GDM1 (cell line): ENCODE measurements at places on chromosomes 3 and 15.

DNA sequence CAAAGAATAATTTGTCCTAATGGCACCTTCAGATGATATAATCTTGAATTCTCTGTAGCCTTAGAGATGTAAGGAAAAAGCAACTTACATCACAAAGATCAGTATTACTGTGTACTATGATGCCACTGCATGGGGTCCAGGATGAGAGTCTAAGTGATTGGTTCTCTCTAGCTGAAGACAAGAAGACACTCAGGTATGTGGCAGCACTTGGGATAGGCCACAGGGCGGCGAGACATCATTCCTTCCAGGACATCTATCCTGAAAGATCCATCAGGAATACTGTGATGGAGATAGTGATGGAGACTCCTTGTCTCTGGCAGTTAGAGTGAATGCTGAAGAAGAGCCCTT lies 2.5 kb downstream of the CD200 start:
- DNase-seq, result no peak

- no peak for DNase-seq
Measured at GRCh38 chr3:52353291-52353855, 37.3 kb downstream of the DNAH1 start.

GRCh38 chr3:164604687-164605086 lies 473.6 kb downstream of the SI start:
- DNase-seq, result no peak

DNA sequence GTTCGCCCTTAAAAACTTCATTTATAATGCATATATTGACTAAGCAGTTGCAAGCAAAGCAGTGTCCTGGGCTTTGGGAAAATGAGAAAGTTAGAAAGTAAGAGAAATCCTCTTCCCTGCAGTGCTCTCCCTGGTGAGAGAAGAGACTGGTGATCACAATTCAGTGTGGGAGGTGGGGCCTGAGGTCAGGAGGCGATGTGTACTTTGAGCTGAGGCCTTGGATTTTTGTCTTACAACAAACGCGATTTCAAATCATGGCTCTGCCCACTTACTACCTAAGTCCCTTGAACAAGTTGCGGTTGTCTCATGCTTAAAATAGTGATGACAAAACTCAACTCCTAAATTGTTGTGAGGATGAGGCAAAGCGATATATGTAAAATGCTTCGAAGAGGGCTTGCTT lies 316.3 kb upstream of the NECTIN3 start:
- no peak for DNase-seq

- DNase-seq, result no peak
Measured at GRCh38 chr3:99640214-99640851, 1.9 kb downstream of the COL8A1 start.

- no peak for DNase-seq
Measured at GRCh38 chr3:128725547-128726022, 398 bp upstream of the RAB7A start.

DNA sequence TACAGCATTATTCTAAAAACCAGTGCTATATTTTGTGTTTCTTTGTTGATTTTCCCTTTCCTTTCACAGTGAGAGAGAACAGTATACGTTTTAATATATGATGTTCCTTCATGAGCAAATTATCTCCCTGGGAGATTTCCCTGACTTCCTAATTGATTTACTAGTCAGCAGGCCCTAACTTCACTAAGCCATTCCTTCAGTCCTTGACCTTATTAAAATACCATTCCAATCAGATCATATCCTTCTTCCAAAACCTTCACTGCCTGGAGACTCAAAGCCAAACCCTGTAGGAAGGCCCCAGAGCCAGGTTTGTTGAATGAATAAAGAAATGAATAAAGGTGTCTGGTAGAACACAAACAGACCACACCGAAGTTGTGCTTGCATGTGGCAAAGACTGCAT lies 43.8 kb upstream of the ARHGEF3 start:
- DNase-seq, result no peak

DNA sequence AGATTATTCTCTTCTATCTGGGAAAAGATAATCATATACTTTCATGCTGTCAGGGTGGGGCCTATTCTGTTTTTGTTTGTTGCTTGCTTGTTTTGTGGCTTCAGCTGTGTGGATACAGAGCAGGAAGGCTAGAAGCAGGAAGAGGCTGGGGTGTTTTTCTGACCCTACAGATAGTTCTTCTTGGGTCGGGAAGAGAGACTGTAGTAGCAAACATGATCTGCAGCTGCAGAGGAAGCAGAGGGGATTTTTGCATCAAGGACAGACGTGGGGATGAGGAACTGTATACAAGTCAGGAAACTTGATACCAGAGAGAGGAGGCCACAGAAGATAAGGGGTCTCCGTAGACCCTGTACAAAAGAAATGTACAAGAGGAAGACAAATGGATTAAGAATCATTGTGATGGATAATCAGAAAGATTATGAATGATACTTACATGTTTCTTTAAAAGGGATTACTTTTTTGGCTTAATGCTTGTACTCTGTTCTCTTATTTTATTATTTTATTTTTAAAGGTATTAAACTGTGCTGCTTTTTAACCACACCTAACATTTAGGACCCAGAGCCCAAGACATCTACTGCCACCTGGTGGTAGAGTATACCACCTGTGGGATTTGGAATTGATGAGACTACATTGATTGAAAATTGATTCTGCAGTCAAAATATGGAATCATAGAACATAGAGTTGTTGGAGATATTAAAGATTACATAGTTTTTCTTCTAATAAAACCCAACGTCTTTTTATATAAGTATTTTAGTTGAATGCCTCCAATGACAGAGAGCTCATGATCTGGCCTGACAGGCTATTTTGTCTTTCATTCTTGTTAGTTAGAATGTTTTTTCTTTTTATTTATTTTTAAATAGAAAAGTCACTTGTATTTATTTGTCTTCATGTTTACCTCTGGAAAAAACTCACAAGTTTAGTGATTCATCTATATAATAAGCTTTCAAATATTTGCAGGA lies 87.3 kb upstream of the ROPN1 start:
- no peak for DNase-seq

DNA sequence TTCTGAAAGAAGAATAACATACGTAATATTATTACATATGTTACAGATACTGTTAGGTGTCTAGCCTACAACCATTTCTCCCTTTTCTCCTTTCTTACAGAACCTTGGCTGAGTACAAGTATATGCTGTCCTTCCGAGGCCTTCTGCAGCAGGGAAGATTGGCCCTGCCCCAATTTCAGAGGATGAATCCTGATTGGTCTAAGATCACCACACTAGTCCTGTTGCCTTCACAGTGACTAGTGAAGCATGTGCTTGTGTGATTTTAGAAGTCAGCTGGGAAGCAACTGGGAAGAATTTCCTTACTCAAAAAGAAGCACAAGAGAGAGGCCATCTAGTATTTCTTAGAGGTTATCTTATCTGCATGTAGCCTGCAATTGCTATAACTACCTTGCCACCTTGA lies 30.6 kb upstream of the MECOM start:
- DNase-seq, result no peak

DNA sequence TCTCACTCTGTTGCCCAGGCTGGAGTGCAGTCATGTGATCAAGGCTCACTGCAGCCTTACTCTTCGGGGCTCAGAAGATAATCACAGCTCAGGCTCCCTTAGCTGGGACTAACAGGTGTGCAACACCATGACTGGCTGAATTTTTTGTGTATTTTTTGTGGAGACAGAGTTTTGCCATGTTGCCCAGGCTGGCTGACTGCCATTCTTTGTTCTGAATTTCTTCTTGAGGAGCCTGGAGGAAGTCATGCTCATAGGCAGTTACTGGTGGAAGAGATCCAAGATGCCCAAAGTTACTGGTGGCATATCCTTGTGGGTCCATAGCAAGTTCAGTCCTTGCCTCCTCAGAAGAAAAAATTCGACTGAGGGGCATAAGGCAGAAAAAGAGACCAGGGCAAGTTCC lies 16.6 kb upstream of the UBP1 start:
- no peak for DNase-seq

DNA sequence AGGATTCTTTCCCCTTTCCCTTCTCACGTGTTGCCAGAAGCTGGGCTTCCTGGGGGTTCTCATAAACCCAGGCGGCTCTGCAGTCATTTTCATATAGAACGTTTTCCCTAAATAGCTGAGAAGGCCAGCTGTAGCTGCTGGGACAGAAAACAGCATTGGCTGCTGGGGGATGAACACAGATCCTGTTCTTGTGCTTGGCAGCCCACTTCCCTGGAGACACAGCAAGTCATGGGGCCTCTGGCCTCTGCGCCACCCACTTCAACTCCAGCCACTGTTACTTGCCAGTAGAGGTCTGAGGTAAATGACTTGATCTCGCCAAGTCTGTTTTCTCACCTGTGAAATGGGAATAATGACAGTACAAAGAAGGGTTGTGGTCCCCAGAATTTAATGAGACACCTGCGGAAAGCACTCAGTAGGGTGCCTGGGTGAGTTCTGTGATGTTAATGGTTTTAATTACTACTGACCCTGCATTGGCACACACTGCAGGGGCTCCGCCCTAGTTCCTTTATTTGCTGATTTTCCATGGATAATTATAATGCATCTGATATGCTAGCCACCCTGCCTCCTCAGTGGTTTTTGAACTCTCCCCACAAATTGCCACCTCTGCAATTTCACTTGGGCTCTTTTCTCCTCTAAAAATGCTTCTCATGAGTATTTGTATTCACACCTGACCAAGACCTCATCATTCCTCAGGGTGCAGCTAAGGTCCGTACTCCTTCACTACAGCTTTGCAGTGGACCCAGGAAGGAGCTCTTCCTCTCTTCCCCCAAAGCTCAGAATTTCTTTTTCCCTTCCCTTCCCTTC lies 274.7 kb downstream of the RPLP1 start:
- DNase-seq, result no peak

DNA sequence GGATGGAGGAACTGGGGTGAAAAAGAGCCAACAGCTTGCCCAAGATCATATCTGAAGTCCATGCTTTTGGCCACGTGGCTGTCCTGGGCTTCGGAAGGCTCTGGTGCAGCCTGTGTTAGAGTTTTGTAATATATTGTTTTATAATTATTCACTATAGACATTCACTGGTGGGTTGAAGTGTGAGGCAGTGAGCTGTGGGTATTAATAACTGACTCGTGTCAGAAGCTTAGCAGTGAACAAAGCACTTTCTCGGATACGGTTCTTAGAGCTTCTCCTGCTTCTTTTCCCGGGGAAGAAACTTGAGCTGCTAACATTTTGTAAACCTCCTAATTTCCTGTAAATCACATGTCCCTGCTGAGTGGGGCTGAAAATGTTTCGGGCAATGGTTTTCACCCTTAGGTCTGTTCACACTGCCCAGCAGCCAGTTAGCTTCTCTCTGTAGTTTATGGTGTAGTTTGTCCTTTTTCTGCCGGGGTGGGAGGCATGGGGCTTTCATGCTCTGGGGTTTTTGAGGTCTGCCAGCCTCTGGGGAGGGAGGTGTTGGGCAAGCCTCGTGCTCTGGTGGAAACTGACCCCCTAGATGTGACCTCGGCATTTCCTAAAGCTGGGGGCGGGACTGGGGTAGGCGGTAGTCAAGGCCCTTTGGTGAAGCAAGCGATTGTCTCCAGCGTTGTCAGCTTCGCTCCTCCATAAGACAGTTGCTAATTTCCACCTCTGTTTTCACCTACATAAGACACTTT lies 1.7 kb downstream of the MRAS start:
- DNase-seq, result no peak

DNA sequence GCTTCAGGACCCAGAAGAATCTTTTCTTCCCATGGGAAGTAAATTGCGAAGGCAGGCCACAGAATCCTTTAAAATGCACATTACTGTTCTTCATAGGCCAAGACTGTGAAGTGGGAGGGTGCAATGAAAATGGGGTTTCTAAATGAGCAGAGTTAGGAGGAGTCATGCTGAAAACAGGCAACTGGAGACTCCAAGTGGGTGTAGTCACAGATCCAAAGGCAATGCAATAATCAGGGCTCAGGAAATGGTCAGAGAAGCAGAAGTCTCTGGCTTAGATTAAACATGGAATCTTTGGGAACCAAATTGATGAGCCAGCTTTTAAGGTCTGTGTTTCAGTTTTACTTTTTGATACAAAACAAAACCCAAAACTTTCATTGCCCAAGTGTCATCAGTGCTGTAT lies 37.6 kb downstream of the HHLA2 start:
- no peak for DNase-seq

- DNase-seq, result no peak
Measured at GRCh38 chr15:41437448-41437847, 20.6 kb downstream of the RTF1 start.
